Activated CD8-positive, alpha-beta memory T cell treated with anti-CD3 and anti-CD28 coated beads for 4 hours (primary cell): ENCODE measurements at places on chromosomes 7 and 10.

GRCh38 chr7:100471021-100471420 lies 7.0 kb upstream of the SPACDR start:
- DNase-seq, result no peak

GRCh38 chr7:122847871-122848473 lies 38.3 kb downstream of the CADPS2 start:
- no peak for DNase-seq

DNA sequence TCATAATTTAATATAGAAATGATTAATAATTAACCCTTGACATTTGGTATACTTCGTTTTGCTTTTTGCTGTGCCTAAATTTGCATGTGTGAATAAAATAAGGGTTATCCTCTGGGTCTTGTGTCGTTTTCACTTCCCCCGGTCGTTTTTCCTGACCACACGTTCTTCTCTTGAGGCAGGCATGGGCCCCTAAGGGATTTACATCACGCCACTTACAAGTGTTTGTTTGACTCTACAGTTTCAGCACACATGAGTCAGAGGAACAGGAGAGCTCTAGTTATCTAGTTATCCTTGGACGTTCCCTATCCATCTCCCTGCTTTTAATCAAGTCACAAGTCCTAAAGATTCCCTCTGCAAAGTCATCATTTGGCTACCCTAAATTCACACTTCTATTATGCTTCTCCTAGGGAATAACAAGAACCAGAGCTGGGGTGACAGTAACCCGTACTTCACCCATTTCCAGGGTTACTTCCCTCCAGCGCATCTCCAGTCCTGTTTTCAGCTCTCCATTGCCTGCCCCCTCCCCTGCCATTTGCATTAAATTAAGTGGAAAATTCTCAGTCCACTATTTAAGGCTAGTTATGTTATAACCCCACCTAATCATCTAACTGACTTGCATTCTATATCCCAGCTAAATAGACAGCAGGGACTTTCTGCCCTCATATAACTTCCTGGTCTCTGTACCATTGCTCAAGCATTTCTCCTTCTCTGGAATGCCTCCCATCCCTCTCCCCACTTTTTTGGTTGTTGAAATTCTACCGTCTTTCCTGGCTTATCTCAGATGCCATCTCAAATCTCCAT lies 206.9 kb downstream of the PTEN start:
- no peak for DNase-seq

GRCh38 chr7:6559896-6560295 lies 8.6 kb upstream of the GRID2IP start:
- DNase-seq, result no peak

GRCh38 chr10:75540981-75541380 lies 109.6 kb downstream of the LRMDA start:
- no peak for DNase-seq

- no peak for DNase-seq
Measured at GRCh38 chr10:22229802-22230157, 12.0 kb upstream of the EBLN1 start.

DNA sequence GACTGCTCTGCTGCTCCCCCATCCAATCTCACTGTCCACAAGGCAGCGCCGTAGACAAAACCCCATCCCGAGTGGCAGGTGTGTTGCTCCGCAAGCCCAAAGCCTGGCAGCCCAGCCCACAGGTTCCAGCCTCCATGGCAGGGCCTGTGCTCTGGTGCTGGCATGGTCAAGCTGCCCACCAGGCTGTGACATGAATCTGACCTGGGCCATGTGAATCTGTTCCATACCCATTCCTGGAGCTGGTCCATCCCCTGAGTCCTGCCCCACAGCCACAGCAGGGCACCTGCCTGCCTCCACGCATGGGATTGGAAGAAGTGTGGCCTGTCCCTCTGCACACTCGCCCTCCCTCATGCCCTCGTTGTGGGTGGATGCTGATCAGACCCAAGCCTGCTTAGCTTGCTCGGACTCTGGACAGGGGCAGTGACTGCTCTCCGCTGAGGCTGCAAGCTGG lies 128.8 kb downstream of the PTPN20 start:
- no peak for DNase-seq

- DNase-seq, result no peak
Measured at GRCh38 chr7:1113548-1113885, 25.6 kb downstream of the GPER1 start.

DNA sequence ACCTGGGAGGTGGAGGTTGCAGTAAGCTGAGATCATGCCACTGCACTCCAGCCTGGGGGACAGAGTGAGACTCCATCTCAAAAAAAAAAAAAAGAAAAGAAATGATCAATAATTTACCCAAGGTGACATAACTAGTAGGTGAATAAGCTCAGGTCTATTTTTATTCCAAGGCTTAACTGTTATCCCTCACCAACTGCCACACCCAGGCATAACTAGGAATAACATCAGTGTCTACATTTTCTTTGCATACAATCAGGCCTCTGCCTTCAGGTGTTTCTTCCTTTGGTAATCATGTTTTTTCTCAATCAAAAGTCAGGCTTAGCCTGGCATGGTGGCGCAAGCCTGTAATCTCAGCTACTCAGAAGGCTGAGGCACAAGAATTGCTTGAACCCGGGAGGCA lies 26.6 kb downstream of the CPEB3 start:
- no peak for DNase-seq

DNA sequence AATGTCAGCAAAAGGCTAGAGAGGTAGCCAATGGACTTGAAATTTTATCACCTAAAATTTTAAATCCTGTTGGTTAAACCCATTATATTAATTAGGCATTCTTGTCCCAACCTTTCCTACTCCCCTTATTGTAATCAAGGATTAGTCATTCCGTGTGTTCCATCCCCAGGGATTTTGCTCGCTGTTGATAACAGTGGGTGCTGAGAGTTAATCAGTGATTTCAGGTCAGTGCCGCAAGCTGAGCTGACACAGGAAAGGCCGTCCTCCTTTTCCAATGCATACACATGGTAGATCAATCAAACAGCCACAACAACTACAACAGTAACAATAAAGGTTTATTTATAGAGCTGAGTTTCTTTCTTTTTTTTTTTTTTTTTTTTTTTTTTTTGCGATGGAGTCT lies 271.4 kb downstream of the ACTR3B start:
- DNase-seq, result no peak

GRCh38 chr10:72340510-72341261 lies 14.0 kb downstream of the DNAJB12 start:
- DNase-seq, result no peak

DNA sequence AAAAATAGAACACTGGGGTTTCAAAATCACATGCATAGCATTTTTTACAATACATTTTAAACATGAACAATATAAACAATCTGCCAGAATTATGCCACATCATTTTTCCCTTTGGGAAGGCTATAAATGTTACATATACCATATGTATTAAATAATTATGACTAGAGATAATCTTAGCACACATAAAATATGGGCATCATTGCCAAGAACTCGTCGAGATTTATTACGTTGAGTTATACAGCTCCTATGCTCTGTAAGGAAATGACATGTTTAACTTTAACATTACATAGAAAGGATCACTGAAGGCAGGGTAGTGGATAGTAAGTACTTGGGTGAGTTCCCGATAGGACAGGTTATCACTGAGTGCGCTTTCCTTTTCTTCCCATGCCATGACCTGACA lies 267.8 kb downstream of the PARD3 start:
- no peak for DNase-seq

- no peak for DNase-seq
Measured at GRCh38 chr10:82266438-82266837, 391.4 kb downstream of the NRG3 start.

- DNase-seq, result no peak
Measured at GRCh38 chr7:17055596-17055995, 173.8 kb upstream of the AGR3 start.

DNA sequence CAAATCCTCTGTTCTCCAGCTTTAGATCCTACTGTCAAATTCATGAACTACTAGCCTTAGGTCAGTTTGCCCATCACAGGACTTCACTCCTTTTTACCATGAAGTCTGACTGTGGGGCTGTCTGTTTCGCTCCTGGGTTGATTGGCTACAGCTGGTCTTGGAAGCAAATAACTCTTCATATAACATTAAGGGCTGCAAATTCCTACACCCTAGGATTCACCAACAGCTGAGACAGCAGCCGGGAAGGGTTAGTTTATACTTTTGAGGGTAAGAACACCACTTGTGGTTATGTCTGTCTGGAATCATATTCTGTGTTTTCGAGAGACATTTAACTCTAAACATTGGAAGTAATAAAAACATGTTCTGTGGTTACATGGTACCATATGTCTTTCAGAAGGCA lies 55.9 kb upstream of the KIAA1217 start:
- DNase-seq, result no peak

DNA sequence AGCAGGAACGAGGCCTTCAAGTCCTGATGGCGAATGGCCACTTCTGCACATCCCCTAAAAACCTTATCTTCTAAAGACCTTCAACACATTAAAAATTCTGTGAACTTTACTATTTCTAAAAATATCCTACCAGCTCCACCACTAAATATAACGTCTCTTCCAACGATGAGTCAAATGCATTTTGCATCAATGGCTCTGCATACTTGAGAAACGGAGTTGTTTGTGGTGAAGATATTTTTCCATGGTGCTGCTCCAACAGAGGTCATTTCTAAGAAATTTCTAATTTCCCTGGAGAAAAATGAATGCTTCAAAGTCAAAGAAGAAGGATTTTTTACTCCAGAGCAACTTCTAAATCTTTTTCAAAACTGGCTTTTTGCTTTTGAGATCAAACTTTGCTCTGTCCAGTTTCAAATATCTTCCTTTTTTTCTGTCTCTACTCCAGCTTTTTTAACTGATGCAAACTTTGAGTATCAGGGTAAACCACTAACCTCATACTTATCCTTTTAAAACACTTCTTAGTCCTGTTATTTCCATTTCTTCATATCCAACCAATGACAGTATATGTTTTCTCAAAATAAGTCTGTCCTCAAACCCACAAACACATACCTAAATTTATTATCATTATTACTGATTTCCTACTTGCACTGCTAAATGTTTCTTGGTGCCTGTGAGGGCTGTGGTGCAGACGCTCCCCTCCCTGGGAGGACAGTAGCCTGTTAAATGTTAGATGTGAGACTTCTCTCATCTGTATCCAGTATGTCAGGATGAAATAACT lies 258.1 kb downstream of the KLF6 start:
- no peak for DNase-seq

DNA sequence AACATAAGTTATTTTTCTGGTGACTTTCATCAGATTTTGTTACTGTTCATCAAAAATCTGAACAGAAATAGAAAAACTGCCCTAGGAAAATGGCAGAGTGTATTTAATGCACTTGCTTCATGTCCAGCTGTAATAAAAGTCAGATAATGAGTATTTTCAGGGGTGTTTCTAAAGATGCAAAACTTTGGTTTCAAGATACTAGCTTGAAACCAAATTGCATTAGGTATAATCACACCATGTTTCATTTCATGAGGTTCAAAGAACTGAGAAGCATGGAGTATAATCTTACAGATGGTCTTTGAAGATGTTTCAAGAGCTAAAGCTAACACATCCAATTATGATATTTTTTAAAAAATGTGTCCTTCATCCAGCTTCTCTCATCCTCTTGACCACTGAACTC lies 128.9 kb downstream of the NRCAM start:
- DNase-seq, result no peak

DNA sequence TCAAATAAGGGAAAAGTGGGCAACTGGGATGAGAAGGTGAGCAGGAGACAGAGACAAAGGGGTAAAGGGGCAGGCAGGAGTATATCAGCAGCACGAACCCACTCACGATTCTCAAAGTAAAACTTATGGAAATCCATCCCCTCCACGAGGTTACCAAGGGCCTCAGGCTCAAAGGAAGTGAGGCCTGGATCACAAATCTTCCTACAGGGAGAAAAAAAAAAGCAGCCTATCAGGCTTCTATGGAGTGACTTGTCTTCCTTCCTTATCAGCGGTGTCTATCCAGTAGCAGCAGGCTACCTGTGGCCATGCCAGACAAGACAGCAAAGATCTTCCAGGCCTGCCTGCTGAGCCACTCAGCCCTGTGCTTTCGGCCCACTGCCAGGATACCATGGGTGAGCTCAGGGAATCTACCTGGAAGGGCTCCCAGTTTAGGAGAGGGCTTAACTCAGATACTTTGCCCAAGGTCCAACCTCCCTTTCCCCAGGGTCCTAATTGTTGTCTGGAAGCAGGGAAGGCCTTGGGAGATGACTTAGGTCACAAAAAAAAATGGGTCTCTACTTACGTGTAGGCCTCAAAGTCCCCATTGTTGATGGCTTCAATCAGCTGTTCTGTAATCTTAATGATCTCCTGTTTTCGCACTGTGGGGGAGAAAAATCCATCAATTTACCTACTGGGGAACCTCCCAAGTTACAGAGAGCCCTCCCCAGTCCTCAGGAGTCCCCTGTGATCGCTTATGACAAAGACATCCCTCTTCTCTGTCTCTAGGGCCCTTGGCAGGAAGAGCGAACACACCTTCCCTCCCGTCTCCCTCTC lies 5.7 kb upstream of the NDST2 start:
- DNase-seq, result no peak

- no peak for DNase-seq
Measured at GRCh38 chr10:21528236-21529031, 3.0 kb upstream of the SKIDA1 start.

GRCh38 chr7:32179567-32179966 lies 109.4 kb upstream of the PDE1C start:
- no peak for DNase-seq

- DNase-seq, result no peak
Measured at GRCh38 chr10:63760034-63760707, 239.0 kb downstream of the REEP3 start.

GRCh38 chr10:45053569-45054100 lies 52.9 kb downstream of the ZNF22 start:
- DNase-seq, result no peak

DNA sequence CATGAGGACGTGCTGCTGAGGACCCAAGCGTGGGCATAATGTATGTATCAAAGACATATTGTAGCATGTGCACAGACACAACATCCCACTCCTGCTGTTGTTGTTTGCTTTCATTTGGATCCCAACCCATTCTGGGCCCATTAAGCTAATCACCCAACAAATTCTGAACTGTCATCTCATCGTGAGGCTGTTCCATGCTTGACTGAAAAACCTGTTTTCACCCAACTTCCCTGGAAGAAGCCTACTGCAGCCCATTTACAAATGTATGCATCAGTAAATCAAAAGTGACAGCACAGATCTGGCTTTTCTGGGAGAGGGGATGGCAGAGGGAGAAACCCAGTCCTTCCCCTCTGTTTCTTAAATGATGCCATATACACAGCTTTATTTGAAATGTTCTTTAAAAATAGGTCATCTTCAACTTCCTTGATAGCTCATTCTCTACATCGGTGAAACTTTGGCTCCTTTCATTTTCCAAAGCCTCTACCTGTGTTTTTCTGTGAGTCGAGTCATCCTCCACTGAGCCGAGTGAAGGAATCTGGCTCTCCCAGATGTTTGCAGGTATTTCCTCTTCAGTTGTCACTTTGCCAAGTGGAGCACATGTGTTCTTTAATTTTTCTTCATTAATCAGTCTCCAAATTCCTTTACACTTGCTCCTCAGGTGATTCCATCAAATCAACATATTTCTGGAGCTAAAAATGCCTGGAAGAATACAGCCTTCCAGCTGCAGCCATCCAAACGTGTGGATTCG lies 151.8 kb downstream of the CHN2 start:
- no peak for DNase-seq

GRCh38 chr10:21292763-21293517 lies 232.5 kb downstream of the SKIDA1 start:
- no peak for DNase-seq
